B cell (primary cell): ENCODE measurements at places on chromosomes 3 and 15.

DNA sequence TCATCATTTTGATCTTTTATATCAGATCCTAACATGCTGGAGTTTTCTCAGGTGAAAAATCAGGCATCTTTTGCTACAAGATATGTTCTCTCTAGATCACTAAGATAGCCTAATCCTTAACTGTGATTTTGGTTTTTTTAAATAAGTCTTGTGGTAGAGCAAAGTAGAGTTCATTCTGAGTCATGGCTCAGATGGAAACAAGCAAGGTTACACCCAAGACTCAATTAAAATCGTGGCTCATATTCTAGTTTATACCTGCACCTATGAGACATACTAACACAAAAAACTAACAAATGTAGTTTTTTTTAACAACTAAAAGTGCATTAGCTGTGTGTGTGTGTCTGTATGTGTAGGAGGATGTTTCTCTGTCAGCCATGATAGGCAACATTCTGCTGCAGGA lies 428.2 kb downstream of the NLGN1 start:
- DNase-seq, result no peak

DNA sequence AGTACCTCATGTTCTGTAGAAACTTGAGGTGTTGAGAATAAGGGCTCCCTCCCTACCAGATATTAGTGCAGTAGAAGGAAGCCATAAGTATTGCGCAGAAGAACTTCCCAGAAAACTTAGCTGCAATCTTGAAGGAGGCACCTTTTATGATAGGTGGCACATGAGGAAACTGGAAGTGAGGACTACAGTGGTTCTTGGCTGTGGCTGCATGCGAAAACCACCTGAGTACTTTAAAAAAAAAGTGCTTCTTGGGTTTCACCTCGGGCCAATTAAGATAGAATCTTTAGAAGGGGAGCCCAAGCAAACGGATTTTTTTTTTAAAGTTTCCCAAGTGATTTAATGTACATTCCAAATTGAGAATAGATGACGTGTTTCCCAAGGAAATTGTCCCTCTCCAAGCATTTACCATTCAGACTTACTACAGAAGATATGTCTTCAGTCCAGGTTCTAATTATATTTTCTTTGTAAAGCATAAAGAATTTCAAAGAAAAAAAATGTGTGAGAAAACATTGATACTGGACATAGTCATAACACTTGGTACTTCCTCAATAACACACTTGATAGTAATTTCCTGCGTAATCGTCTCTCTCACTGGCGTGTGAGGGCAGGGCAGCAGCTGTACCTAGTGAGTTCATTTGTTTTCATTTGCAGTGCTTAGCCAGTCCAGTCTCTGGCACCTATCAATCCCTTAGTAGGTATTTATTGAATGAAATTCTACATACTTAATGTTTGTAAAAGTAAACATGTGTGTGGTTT lies 12.3 kb upstream of the NR1I2 start:
- DNase-seq, result no peak

- DNase-seq, result no peak
Measured at GRCh38 chr3:65953301-65953812, 85.4 kb downstream of the MAGI1 start.

DNA sequence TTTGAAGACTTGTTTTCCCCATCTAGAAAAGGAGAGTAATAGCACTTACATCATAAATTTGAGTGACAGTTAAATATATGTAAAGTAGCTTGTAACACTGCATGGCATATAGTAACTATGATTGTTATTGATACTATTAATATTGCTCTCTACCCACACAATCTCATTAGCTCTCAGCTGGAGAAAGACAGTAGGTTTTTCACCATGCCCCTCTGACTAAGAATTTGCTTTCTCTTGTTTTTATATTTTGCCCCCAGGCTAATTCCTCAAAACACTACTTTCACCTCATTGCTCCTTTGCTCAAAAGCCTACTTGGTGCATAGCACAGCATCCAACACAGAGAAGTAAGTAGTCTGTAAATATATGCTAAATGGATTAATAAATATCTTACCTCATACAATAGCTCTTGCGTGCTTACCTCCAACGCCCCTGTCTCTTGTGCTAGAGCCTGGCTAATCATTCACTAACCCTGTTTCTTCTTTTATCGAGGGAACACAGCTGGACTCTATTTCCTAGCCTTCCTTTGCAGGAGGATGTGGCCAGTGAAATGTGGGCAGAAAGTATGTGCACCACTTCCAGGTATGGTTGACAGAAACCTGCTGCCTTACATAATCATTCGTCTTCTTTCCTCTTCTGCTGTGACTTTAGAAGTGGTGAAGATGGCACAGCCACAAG lies 190.0 kb downstream of the PLCH1 start:
- DNase-seq, result no peak

GRCh38 chr3:20103731-20104130 lies 63.5 kb downstream of the KAT2B start:
- no peak for DNase-seq

GRCh38 chr15:60626669-60627068 lies 147.7 kb upstream of the ICE2 start:
- DNase-seq, result no peak

DNA sequence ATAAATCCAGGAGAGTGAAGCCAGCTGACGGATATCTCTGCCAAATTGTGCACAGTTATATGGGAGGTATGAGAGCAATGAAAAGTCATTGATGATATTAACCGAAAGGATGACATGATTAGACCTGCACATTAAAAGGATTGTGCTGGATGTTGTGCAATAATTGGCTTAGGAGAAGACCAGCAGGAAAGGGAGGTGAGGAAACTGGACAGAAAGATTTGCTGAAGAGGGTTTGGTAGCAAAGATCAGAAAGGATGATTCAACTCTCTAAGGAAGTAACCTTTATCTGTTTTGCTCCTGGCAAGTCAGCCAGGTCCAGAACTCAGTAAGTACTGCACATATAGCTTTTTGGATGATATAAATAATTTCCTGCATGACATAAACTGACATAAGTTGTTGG lies 704.7 kb downstream of the GRM7 start:
- DNase-seq, result no peak

DNA sequence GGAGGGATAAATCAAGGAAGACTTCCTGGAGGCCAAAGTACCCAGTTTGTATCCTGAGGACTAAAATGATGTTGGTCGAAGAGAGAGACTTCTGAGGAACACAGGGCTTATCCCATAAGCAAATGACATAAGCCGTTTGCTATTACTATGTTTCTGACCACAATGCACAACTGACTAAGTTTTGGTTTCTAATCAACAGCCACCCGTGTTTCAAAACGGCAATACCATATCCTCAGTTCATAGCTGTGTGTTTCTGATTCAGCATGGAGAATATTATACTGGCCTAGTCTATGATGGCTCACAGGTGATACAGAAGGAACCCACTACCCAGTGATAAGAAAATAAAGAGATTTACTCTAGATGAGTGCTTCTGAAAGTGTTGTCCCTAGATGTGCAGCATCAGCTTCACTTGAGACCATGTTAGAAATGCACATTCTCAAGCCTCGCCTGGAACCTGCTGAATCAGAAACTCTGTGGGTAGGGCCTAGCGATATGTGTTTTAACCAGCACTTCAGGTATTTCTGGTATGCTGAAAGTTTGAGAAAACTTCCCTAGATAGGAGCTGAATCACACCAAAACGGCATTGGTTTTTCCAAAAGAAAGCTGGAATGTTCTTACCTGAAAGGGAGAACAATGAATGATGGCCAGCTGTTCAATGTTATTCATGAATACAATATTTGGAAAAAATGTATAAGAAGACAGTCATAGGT lies 639.7 kb upstream of the NR2F2 start:
- no peak for DNase-seq

- DNase-seq, result no peak
Measured at GRCh38 chr3:144107923-144108322, 136.3 kb downstream of the DIPK2A start.

DNA sequence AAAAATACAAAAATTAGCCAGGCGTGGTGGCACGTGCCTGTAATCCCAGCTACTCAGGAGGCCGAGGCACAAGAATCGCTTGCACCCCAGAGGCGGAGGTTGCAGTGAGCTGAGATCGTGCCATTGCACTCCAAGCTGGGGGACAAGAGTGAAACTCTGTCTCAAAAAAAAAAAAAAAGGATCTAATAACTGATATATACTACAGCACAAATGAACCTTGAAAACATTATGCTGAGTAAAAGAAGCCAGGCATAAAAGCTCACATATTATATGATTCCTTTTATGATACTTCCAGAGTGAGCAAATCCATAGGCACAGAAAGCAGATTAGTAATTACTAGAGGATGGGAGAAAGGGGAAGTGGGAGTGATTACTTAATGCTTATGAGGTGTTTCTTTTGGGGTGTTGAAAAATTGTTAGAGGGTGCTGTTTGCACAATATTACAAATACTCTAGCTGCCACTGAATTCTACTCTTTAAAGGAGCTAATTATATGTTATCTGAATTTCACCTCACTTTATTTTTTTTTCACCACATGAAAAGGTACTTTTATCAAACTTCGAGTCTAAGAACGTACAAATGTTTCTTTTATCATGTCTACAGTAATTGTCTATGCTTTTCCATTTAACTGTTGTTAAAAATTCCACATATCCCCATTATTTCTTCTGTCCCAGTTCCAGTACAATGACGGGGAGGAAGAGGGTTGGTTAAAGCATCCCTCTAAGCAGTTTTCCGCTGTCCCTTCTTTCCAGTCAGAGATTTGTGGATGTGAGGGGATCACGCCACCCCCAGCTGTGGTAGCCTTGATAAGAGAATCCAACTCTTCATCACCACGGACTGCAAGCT lies 77.7 kb upstream of the FAM174B start:
- peak; percentile 14 for DNase-seq

- DNase-seq, result no peak
Measured at GRCh38 chr15:79054350-79054749, 36.2 kb downstream of the RASGRF1 start.

DNA sequence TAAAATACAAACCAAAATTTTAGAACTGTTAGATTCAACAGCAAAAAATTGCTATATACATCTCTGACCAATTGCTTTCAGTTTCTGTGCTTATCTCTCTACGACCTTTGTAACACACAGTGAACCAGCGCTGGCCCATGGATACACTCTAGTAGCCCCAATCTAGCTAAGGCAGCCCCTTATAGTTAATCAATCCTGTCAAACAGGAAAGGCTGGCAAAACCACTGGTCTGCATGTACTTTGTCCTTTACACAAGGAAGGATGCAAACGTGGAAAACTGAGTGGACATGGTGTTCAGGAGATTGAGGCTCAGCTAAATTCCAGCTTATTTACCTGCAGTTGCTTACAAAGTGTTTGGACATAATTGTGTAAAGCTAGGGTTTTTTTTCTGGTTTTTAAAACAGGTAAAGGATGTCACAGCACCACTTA lies 25.9 kb downstream of the ADGRG7 start:
- DNase-seq, result no peak

- DNase-seq, result no peak
Measured at GRCh38 chr15:44633603-44634002, 29.9 kb downstream of the SPG11 start.

DNA sequence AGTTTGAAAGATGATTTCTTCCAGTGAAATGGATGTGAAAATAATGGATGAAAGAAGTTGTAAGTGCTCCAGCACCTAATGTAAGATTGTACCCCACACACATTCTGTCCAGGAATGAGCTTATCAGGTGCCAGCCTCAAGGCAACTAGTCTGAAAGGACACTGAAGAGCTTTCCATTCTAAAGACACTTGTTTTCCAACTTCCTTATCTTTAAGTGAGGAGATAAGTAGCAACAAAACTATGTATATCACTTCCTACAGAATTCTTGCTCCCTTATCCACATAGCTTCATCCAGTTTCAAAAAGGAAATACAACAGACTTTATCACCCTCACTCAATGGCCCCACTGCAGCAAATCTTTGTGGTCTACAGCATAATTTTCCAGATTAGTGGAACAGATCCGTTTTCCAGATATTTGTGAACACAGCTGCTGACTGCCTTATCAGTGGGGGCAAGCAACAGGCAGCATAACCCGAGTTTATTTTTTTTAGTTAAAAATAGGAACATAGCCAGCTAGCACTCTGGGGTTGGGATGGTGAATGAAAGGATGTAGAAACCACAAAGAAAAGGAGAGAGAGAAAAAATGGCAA lies 60.6 kb downstream of the CD200R1L start:
- no peak for DNase-seq

GRCh38 chr15:60583194-60583593 lies 104.3 kb upstream of the ICE2 start:
- DNase-seq, result no peak

GRCh38 chr15:34132881-34133280 lies 31.0 kb downstream of the PGBD4 start:
- no peak for DNase-seq

GRCh38 chr3:184275961-184276910 lies at the start of gene ECE2:
ECE2 (plus strand) TSS chr3:184276022; CDS start chr3:184276154, 132 bp downstream.
- peak; percentile 3 for DNase-seq

DNA sequence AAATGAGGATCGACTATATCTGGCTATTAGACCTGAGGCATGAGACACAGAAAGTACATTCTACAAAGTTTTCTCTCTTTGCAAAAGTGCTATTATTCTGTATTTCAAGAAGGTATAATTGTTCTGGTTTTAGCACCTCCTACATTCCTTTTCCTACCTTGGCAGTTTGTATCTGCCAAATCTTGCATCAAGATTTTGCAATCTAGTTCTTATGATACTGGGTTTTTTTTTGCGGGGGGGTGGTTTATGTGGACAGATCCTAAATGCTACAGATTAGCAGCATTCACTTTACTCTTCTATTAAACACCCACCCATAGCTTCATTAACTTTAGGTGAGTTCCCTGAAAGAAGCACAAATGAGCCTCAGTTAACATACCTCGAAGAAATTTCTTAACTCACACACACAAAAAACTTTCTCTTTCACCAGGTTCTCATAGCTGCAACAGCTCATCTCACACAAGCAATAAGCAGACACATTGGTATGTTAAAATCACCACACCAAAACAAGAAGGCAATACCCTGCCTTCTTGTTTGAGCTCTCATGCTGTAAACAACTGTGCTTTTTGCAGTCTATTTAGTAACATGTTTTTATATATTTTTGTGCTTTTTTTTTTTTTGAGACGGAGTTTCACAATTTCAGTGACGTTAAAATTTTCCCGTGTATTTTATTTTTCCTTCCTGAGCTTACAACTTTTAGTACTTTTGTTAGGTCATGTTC lies 73.0 kb upstream of the VGLL4 start:
- no peak for DNase-seq

- DNase-seq, result peak; percentile 90
Measured at GRCh38 chr3:88149509-88150362, at the start of gene C3orf38. C3orf38 (plus strand) TSS chr3:88149959; CDS start chr3:88150053, 94 bp downstream.

- no peak for DNase-seq
Measured at GRCh38 chr3:132713977-132714727, 8.1 kb downstream of the NPHP3 start.

- DNase-seq, result peak; percentile 49
Measured at GRCh38 chr3:16300881-16301359, 35.9 kb downstream of the OXNAD1 start.

- peak; percentile 15 for DNase-seq
Measured at GRCh38 chr3:150830094-150830681, 67.2 kb upstream of the SIAH2 start.

- no peak for DNase-seq
Measured at GRCh38 chr3:18825665-18826064, 322.6 kb upstream of the KCNH8 start.

GRCh38 chr3:89171687-89172545 lies 64.5 kb downstream of the EPHA3 start:
- DNase-seq, result no peak

DNA sequence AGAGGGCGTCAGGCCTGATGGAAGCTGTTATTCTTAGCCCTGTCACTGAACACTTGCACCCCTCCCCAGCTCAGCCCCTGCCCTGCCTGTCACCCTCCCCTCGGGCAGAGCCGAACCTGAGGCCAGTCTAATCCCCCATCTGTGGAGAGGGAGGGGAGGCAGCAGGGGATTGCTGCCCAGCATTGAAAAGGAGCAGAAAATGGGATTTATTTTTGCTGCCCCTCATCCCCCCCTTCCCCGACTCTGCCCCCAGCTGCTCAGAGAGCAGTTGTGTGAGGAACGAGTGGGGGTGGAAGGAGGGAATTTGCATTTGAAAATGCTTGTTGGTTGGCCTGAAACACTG lies 71.6 kb downstream of the EPHB3 start:
- no peak for DNase-seq
